ENCODE measurements at places on chromosomes 1 and 21.

- no peak for DNase-seq
Measured at GRCh38 chr21:15857740-15858139, 128.0 kb downstream of the USP25 start.

GRCh38 chr1:230750576-230750975 lies 3.4 kb downstream of the CAPN9 start:
- no peak for DNase-seq

GRCh38 chr1:224447251-224447650 lies 12.7 kb upstream of the WDR26 start:
- DNase-seq, result no peak

- peak; percentile 29 for DNase-seq
Measured at GRCh38 chr1:35886577-35887431, 3.8 kb downstream of the AGO1 start.

DNA sequence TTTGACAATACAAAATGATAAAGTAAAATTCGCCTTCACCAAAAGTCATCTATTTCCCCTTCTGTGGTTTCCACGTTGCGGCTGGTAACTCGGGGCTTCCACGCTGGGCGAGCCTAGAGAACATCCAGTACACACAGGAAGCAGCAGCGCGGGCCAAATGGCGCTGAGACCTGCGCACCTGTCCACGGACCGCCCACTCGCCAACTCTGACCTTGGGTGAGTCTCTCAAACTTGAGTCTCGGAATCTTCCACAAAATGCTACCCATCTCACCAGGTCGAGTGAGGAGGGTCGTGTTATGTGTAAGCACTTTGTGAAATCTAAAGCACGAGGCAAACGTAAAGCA lies 820 bp upstream of the TTF2 start:
- DNase-seq, result no peak

- peak; percentile 56 for DNase-seq
Measured at GRCh38 chr1:23793018-23793781, 2.3 kb downstream of the LYPLA2 start.
